ENCODE measurements at places on chromosomes 12 and 14.

- DNase-seq = no peak
Measured at GRCh38 chr12:48969160-48969771, 2.3 kb downstream of the WNT10B start.

GRCh38 chr14:34098045-34098984 lies 147.4 kb upstream of the EGLN3 start:
- DNase-seq = peak; percentile 50

- no peak for DNase-seq
Measured at GRCh38 chr14:99599393-99599792, 4.6 kb downstream of the CCDC85C start.

DNA sequence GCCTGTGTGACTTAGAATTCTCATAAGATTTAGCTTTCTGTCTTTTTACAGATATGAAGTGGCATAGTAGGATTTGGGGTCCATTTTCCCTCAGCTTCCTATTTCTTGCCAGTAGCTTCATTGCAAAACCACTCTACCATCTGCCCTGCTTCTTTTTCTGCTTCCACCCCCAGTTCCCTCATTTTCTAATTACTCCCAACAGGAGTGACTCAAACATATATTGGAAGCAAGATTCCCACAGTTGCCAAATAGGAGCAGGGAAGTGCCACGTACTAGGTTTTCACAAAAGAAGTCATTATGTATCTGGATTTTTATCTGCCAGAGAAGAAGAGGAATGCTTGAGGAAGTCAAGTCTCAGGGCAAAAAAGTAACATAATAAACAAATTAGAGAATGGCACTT lies 64.1 kb downstream of the ANO4 start:
- peak; percentile 4 for DNase-seq

DNA sequence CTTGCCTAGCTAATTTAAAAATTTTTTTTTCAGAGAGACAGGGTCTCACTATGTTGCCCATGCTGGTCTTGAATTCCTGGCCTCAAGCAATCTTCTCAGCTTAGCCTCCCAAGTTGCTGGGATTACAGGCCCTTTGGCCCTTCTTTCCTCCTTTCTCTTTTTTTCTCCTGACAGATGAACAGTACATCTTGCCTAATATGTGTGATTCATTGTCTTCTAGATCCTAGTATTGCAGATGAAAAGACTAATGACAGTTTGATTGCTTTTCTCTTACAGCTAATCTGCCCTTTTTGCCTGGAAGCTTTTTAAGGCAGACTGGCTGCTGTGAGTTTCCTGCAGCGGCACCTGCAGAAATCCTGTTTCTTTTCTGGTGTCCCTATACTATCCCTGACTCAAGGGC lies 12.0 kb downstream of the DEPDC4 start:
- no peak for DNase-seq

DNA sequence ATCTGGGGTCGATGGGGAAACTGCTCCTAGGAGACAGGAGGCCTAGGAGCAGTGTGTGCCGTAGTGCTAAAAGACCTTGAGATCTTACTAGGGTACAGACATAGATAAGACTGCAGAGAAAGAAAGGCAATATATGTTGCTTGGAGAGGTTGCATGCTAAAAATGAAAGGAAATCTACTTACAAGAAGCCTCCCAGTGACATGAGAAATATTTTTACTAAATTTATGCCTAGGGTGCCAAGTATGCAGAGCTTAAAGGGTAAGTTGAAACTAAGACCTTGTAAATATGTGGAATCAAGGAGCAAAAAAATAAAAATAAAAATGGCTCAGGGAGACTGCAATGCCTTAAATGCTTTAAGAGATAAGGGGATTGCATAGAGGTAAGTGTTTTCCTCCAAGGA lies 74.8 kb downstream of the PDE6H start:
- no peak for DNase-seq
